ENCODE measurements at places on chromosomes 2 and 18.
A peak's percentile ranks its signal among the peaks of the same experiment; 100 is the strongest.

GRCh38 chr2:31347750-31348149 is 66.8 kb downstream of the XDH start:
- DNase-seq = no peak

DNA sequence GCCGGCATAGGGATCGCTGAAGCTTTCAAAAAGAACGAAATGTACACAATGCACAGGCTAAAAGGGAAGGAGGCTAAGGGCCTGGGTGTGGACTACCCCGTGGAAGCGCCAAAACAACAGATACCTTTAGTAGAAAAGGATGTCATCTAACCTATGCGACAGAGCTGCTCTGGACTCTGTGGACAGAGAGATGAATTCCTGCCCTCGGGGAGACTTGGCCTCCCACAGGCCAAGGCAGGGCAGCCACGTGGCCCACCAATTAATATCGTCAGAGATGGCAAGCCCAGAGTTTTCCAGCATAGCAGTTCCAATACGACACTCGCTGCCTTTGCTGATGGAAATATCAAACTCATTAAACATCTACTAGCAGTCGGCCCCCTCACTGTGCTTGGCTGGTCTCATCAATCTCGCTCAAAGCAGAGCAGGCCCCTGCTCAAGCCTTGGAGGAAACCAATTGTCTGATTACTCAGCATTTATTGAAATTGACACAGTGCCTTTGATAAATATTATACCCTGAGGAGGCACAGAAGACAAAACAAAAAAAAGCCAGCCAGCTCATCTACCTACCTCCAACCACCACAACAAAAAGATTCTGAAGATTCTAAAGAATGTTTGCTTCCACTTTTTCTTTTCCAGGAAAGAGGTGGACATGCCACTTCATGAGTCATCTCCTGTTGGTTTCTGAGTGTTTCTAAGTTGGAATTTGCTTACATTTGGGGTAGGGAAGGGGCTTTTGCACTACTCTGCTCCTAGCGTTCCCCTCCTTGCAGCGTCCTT is 79.0 kb upstream of the ACAA2 start:
- DNase-seq = no peak

GRCh38 chr2:27655155-27655951 is 8.1 kb downstream of the SUPT7L start:
- no peak for DNase-seq

GRCh38 chr2:221484761-221485502 is 87.2 kb downstream of the EPHA4 start:
- no peak for DNase-seq

GRCh38 chr2:2765839-2766495 is 434.9 kb upstream of the MYT1L start:
- no peak for DNase-seq

DNA sequence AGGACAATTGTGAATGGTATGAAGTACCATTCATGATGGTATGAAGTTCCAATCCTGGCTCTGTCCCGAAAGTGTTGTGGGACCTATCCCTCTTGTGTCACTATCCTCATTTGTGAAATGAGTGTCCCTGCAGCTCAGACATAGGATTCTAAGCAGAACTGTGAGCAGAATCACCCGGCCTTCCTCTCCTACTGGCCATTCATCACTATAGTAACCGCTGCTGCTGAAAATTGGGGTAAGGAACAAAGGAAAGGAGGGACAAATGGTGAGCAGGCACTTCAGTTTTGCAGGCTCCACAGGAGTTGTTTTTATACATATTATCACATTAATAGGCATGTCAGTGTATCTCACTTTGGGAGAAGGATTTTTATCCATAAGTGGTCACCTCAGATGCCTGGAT is 27.4 kb downstream of the SMYD1 start:
- DNase-seq = no peak

DNA sequence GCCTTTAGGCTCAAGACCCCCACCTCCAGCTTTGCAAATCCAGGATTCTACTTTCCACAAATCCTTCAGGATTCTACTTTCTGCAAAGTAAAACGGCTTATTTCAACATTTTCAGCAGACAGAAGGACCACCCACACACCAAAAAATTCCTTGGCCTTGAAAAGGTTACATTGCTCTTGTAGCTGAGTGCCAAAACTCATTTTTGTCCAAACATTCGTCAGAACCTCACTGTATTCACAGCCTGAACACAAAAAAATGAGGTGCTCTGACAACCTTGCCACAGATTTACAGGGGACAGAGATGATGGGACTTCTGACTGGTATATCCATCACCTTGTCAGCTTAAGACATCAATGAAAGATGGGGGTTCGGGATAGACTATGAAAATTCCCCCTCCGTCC is 63.0 kb upstream of the COX7A2L start:
- DNase-seq = no peak

DNA sequence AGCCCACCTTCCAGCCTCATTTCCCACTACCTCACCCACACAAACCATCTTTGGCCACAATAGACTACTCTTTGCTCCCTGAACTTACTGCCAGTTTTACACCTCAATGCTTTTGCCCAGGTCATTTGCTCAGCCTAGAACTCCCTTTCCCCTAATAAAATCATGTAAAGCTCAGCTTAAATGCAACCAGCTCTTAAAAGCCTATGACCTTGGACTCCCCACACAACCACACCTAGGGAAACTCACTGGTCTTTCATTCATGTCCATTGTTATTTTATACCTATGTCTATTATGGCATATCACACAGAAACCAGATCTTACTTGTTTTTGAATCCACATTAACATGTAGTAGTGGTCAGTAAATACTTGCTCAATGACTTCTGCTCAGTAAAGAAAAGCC is 14.5 kb upstream of the XDH start:
- DNase-seq = no peak

- DNase-seq = peak; percentile 87
Observed at GRCh38 chr2:74002505-74003421, 18.1 kb downstream of the TET3 start.

GRCh38 chr2:70977605-70978205 is 725 bp upstream of the ANKRD53 start:
- DNase-seq = peak; percentile 47

DNA sequence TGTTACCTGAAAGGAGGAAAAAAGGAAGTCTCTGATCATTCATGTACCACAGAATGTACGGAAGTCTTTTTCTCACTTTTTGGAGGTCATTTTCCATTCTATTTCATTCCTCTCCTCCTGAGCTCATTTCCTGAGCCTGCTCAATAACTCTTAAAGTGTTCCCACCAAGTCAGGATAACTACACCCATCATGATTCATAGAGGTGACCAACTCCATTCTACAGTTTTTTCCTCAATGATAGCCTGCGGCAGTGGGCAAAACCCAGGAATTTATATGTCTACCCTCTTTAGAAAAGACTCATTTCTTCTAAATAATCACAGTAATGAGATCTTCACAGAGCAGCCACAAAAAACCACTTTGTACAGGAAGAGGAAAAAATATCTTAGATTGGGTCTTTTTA is 372.5 kb downstream of the RBM43 start:
- DNase-seq = no peak

DNA sequence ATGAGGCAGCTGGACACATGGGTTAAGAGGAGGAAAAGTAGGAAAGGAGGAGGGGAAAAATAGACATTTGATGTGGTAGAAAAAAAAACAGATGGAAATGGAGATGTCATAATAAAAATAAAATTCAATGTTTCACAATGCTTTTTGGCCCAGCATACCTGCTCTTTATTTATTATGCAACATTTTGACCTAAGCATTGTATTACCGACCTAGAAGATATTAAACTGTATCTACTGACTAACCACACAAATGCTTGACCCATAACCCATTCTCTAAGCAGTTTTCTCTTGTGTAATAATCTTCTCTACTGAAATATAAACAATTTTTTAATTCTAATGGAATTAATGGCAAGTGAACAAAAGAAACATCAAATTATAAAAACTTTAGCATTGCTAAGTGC is 362.3 kb downstream of the FBXO15 start:
- no peak for DNase-seq

DNA sequence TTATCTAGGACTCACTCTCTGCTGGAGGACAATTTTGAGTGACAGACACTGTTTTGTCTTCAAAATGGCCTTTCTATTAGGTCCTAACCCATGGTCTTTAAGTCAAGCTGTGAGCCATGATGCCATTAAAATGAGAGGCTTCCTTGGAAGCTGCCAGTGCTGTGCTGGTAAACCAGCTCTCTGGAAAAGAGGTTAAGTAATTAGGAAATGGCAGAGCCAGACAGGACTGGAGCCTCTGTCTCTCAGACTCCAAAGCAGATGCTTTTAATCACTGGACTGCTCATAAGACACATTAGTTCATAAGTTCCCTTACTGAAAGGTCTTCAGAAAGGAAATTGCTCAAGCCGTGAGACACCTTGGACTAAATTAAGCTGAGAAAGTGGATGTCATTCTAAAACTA is 25.8 kb upstream of the LHCGR start:
- DNase-seq = no peak

- no peak for DNase-seq
Observed at GRCh38 chr2:223365158-223365679, 236.9 kb downstream of the SCG2 start.

GRCh38 chr2:239769554-239770245 is 255.4 kb downstream of the NDUFA10 start:
- no peak for DNase-seq

DNA sequence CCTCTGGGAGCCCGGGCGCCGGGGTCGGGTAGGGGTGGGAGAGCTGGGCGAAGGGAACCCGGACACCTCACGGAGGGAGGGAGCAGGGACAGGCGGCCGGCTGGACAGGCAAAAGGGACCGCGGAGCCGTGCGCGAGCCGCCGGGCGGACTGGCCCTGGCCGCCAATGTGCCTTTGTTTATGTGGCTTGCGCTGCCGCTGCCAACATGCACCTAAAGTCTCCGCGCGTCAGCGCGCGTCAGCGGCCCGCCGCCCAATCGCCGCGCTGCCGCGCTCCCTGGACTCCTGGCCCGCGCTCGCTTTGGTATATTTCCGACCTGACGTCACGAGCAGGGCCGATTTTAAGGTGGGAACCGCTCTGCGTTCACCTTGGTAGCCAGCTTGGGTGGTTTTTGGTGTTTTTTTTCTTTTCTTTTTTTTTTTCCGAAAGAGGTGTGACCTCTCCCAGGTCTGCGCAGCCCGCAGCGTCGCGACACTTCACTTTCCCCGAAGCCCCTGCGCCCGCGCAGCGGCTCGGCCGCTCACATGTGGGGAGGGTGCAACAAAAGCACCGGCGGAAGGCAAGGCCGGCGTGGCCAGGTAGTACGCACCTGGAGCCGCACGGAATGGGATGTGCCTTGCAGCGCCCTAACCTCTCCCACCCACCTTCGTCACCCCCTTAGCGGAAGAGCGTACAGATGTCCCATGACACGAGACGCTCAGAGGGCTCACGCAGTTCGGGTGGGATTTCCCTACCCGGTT is at the start of gene NR4A2:
Gene NR4A2 (minus strand): TSS at position 188 of the 740 bp plus-strand sequence. CDS start 2,535 bp downstream, outside the sequence.
- DNase-seq = peak; percentile 92

- no peak for DNase-seq
Observed at GRCh38 chr2:239315308-239315707, 85.5 kb downstream of the HDAC4 start.

- DNase-seq = no peak
Observed at GRCh38 chr18:61865466-61866175, 27.2 kb downstream of the RNF152 start.

DNA sequence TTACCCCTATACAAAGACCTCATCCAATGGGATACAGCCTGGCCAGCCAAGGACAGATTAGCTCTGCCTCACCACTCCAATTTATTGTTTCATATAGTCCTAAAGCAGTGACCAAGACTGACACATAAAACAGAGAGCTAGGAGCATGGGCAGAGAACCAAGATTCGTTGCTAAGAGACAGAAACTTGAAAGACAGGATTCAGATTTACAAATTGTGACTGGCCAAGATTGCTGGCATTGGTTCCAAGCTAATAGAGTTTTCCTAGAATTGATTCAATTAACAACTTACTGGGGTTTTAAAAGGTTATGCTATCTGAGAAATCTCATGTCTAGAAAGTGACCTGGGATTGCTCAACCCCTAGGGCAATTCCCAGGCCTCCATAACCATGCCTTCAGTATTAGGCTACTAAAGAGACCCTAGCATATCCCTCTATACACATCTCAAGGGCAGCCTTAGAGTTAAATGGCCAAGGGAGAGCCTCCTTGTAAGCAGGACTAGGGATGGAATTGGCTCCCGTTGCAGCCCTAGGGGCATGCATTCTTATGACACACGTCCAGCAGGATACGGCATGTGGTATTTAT is 75.6 kb downstream of the ICOS start:
- no peak for DNase-seq

DNA sequence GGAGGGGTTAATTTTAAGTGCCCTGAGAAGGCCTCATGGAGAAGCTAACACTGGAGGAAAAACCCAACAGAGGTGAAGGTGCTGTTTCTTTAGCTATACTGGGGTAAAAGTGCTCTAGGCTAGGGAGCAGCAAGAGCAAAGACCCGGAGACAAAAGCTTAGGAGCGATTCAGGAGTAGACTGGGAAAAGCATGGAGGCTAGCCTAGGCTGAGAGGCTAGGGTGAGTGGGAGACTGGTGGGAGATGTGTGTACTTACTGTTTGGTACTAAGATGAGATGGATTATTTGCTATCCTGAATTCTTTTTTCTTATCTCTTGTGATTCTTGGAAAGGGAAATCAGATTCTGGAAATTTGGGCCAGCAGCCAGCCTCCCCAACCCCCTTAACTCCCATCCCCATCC is 2.0 kb downstream of the GIGYF2 start:
- no peak for DNase-seq

DNA sequence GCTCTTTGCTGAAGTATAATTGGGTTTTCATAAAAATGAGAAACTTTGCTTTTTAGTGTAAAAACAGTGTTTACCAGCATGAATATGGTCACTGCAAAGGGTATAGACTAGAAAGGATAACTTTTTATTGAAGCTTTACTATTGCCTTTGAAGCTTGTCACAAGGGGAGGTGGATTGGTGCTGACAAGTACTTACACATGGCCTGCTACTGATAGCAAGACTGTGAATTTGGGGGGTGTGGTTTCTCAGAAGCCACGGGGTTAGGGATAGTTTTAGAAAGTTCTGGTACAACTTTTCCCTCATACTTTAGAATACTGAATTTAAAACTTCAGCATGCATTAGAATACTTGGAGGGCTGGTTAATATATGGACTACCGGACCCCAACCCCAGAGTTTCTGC is 294.1 kb downstream of the SOCS6 start:
- DNase-seq = no peak

DNA sequence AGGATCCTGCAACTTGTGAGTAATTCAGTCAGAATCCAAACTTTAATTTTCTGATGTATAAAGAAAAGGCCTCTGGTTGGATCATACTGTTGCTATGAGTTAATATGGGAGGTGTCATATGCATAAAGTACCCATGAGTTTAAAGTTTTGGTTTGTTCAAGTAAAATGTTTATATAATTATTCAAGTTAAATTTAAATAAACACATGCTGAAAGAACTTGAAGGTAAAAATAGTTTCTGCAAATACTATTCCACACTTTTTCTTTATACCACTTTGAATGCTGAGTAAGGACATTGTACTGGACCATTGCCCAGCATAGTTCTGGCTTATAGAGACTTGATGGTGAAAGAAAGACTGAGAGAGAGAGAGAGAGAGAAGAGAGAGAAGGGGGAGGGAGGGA is 30.7 kb downstream of the PKP4 start:
- no peak for DNase-seq

GRCh38 chr2:47569658-47570475 is 166.9 kb downstream of the MSH2 start:
- DNase-seq = peak; percentile 40

GRCh38 chr2:163580757-163581156 is 155.1 kb downstream of the FIGN start:
- DNase-seq = no peak

GRCh38 chr2:204842661-204843485 is 297.6 kb downstream of the PARD3B start:
- peak; percentile 43 for DNase-seq

GRCh38 chr2:178455947-178456346 is 4.8 kb downstream of the PJVK start:
- no peak for DNase-seq

GRCh38 chr18:44245019-44245418 is 435.7 kb upstream of the SETBP1 start:
- DNase-seq = no peak

All from stimulated activated CD4-positive, alpha-beta T cell treated with anti-CD3 and anti-CD28 coated beads, Interleukin-15, amount 100 ng/mL, for 24 hours (primary cell).